ENCODE measurements at places on chromosomes 3 and 15.
A peak's percentile ranks its signal among the peaks of the same experiment; 100 is the strongest.

DNA sequence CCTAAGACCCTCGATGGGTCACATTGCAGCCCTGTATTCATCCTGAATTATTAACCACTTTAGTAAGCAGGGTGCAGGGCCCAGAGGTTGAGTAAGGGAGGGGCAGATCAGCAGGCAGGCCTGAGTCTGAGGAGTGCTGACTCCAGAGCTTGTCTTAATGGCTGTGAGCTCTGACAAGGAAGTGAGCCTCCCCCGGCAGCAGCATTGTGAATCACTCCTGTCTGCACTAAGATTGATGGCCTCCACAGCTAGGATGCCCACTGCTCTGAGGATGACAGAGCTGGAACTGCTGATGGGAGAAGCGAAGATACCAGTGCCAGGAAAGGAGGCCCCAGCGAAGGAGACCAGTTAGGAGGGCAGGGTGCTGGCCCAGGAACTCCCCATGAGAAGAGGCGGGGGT, 46.5 kb upstream of the CCDC174 start:
- no peaks in the 10 kb centered on the region for H3K36me3 ChIP-seq
- DNase-seq = no peak
- H3K27me3 ChIP-seq = peaks cover 19% of the 10 kb centered on the region

DNA sequence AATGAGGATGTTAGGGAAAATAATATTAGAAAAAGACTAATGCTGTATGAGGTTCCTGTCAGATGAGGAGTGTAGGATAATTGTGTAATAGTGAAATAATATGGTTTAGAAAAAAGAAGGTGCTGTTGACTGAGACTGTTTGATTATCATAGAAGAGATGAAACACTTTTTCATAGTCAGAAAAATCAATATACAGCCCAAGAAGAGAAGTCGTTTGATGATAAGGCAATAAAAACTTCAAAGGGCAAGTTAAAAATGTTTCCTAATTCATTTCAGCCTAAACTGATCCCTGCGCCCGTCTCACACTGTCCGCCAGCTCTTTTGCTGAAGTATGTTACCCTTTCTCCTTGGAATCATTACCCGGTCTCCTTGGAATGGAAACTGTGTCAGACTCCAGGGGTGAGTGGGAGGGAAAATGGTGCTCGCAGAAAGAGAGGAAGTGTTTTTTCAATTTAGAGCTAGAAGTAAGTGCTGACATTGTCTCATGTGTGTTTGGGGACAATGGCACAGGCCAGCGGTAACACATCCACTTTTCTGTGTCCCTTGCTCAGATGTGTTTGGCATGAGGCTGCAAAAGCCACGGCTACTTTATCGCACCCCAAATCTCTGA, 23.6 kb downstream of the DUT start:
- DNase-seq = no peak
- no peaks in the 10 kb centered on the region for H3K4me1 ChIP-seq
- no peak overlapping the region for H3K27ac ChIP-seq
- H3K36me3 ChIP-seq = no peaks in the 10 kb centered on the region
- H3K4me3 ChIP-seq = no peak overlapping the region

- no peak overlapping the region for H3K4me3 ChIP-seq
- H3K4me1 ChIP-seq = peaks cover 5% of the 10 kb centered on the region
- no peaks in the 10 kb centered on the region for H3K27me3 ChIP-seq
- DNase-seq = peak; percentile 21
Observed at GRCh38 chr3:27467545-27467944, 16.6 kb downstream of the SLC4A7 start.

DNA sequence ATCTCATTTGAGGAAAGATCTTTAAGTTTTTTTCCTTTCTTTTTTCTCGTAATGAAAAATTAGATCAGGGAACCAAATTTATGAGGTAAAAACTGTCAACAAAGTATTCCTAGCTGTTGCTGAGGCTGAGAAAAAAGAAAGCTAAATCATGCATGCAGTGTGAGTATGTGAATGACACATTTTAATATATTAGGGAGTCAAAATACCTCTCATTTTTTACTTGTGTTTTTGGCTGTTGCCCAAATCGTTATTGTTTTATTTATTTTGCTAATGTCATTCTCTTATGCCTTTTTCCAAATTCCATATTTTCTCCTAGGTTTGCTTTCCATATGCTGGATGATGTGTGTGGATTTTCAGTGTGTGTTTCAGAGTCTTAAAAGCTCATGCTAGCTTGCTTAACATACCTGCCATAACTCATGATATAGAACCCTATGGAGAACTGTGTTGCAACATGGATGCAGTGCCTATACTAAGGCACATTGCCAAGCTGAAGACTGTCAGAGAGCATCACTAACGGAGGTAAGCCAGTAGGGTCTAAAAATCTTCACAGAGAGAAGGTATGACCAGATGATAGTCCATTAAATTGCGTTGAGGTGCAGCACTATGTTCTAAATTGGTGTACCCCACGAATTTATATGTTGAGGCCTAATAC, 629.5 kb upstream of the KCNMB2 start:
- DNase-seq = no peak
- no peaks in the 10 kb centered on the region for H3K4me1 ChIP-seq
- no peak overlapping the region for H3K27ac ChIP-seq
- no peak overlapping the region for H3K4me3 ChIP-seq
- no peaks in the 10 kb centered on the region for H3K36me3 ChIP-seq

GRCh38 chr15:68801572-68802148, 19.0 kb downstream of the ANP32A start:
- H3K36me3 ChIP-seq = no peaks in the 10 kb centered on the region
- H3K27ac ChIP-seq = no peak overlapping the region
- no peak overlapping the region for H3K4me3 ChIP-seq
- no peaks in the 10 kb centered on the region for H3K27me3 ChIP-seq
- no peak for DNase-seq

DNA sequence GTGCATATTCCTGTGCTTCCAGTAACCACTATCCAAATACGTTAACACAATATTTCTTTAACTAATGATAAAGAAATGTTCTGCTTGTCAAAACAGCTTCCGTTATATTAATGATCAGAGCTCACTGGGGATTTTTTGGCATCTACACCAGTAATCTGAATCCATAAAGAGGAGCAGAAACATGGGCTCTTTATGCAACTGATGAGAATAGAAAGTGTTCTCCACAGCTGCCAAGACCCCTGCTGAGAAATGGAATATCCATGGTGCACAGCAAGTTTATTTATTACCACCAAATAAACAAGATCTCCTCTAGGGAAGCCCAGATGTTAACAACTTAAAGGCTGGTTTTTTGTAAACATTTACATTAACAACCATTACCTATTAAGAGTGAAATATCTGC, 54.5 kb downstream of the ALDH1A2 start:
- no peak for DNase-seq
- no peak overlapping the region for H3K4me3 ChIP-seq
- H3K36me3 ChIP-seq = no peaks in the 10 kb centered on the region
